Uterus (tissue), 4 donors: ENCODE measurements at places on chromosomes 12 and 14. TPM values are rescaled to one million over a fixed set of nuclear protein-coding genes. Genes with fewer than 3 reads are reported as not detected.

GRCh38 chr12:697481-697880, 34.2 kb upstream of the NINJ2 start:
- no peak for DNase-seq
- no peak overlapping the region for H3K4me3 ChIP-seq
- H3K27ac ChIP-seq: no peak overlapping the region
- H3K27me3 ChIP-seq: no peaks in the 10 kb centered on the region
- no peaks in the 10 kb centered on the region for H3K4me1 ChIP-seq

DNA sequence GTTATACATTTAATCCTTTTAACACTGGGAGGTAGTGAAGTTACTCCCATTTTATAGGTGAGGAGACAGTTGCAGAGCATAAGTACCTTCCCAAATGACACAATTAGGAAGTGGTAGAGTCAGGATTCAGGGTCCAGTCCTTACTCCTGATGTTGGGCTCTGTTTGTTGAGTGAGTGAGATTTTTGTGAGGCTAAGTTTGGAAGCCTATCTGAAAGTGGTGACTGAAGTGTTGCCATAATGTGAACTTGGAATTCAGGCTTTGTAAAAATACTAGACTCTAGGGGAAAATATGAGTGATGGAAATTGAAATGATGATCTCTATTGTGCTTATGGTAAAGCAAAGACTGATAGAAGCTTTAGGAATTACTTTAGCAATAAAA, 2.2 kb downstream of the NUDT4 start:
- peak overlapping the region; percentile 98 for H3K27ac ChIP-seq
- no peak for DNase-seq
- peak overlapping the region; percentile 81 for H3K4me3 ChIP-seq
- H3K27me3 ChIP-seq: no peaks in the 10 kb centered on the region

DNA sequence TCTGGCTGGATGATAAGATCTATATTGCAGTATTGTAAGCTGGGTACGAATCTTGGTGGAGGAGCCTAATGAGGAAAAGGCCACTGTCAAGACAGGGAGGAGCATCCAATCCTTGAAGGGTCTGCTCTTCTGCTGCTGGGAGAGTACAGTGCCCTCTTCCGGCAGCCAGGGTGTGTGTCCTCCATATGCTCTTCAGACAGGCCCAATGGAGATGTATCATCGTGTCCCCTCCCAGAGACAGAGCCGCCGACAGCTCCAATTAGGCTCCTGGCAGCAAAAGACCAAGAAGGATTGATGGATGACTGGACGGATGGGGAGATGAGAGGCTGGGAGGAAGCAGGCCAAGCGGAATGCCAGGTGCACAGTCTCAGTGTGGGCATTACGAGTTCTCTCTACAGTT, 51.6 kb upstream of the PIWIL1 start:
- H3K4me3 ChIP-seq: no peak overlapping the region
- no peaks in the 10 kb centered on the region for H3K27me3 ChIP-seq
- H3K27ac ChIP-seq: no peak overlapping the region
- no peaks in the 10 kb centered on the region for H3K36me3 ChIP-seq

GRCh38 chr12:89710873-89711750, 2.5 kb upstream of the ATP2B1 start:
- no peaks in the 10 kb centered on the region for H3K4me1 ChIP-seq
- H3K27ac ChIP-seq: peak overlapping the region; percentile 95
- H3K27me3 ChIP-seq: no peaks in the 10 kb centered on the region
- no peak overlapping the region for H3K4me3 ChIP-seq
- DNase-seq: no peak
- H3K36me3 ChIP-seq: no peaks in the 10 kb centered on the region

GRCh38 chr12:12445165-12445881, 88.4 kb downstream of the BORCS5 start:
- no peak overlapping the region for H3K27ac ChIP-seq
- H3K4me1 ChIP-seq: peaks cover 3% of the 10 kb centered on the region
- H3K27me3 ChIP-seq: no peaks in the 10 kb centered on the region

DNA sequence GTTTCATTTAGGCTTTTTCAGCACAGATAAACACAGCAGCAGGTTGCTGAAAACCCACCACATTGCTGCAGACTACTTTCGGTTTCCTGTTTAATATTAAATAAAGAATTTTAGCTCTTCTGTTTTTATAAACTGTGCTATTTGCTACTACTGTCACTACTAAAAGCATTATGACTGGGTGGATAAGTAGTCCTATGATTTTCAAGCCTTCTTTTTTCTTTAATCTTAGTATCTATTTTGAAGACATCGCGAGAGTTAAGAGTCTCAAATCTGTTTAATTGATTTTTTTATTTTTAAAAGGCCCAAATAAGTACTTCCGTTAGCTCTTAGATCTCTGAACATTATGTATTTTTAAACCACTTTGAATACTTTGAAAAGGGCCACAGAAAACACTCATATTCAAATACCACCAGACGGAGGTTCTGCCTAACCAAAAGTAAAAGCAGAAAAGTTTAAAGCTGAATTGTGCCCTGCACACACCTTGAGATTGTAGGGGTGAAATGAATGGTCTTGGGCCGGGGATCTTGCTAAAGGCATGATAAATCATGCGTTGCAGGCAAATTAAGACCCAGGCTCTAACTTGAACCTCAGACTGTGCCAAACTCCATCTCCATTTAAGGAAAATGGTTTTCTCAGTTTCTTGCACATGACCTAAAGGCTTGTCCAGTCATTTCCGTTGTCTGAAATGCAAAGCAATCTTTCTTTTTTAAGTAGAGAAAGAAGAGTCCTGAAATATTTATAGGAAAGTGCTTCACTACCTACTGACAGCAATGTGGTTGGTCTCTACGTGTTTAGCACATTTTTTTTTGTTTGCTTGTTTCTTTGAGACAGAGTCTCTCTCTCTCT, 13.6 kb upstream of the FOXN3 start:
- peaks cover 11% of the 10 kb centered on the region for H3K4me1 ChIP-seq
- peak overlapping the region; percentile 17 for H3K4me3 ChIP-seq

DNA sequence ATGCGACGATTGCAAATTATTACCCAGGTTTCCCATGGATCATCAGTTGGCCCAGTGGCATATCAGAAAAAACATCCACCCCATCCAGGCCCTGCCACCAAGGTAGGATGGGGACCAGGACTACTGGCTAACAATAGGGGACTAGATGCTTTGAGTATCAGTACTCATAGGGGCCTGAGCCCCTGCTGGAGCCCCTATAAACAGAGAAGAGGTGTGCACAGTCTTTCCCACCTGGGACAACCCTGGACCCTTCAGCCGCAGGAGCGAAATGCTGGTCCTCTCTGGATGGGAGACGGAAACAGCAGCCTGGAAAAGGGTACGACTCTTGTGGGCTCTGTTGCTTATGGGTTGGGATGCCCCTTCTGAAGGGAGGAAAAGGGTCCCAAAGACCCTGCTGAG, 5.7 kb downstream of the DHH start:
- no peaks in the 10 kb centered on the region for H3K27me3 ChIP-seq
- H3K27ac ChIP-seq: peak overlapping the region; percentile 93
- H3K36me3 ChIP-seq: no peaks in the 10 kb centered on the region
- no peak overlapping the region for H3K4me3 ChIP-seq
- DNase-seq: no peak
- peaks cover 16% of the 10 kb centered on the region for H3K4me1 ChIP-seq

NGB gene
- total RNA-seq: not detected

GNG2 gene
- 62.1 TPM for total RNA-seq

MYF6 gene
- not detected for total RNA-seq

DNA sequence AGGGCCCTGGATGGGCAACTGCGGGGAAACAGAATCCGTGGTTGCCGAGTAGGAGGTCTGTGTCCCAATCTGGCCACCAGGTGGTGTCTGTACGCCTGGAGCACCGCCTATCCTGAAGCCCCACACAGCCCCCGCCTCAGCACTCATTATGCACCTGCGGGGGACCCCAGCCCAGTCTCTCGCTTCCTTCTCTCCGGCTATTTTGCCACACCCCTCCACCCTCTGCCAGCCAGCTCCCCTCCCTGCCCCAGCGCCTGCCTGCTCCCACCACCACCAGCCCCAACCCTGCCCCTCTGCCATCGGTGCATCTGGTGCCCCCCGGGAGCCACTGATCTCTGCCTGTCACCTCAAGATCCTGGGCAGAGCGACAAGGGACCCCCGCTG, 2.2 kb upstream of the NXPH4 start:
- no peak overlapping the region for H3K4me3 ChIP-seq
- peaks cover 22% of the 10 kb centered on the region for H3K4me1 ChIP-seq
- peak; percentile 68 for DNase-seq
- H3K27me3 ChIP-seq: peaks cover 35% of the 10 kb centered on the region
- H3K36me3 ChIP-seq: no peaks in the 10 kb centered on the region

DNA sequence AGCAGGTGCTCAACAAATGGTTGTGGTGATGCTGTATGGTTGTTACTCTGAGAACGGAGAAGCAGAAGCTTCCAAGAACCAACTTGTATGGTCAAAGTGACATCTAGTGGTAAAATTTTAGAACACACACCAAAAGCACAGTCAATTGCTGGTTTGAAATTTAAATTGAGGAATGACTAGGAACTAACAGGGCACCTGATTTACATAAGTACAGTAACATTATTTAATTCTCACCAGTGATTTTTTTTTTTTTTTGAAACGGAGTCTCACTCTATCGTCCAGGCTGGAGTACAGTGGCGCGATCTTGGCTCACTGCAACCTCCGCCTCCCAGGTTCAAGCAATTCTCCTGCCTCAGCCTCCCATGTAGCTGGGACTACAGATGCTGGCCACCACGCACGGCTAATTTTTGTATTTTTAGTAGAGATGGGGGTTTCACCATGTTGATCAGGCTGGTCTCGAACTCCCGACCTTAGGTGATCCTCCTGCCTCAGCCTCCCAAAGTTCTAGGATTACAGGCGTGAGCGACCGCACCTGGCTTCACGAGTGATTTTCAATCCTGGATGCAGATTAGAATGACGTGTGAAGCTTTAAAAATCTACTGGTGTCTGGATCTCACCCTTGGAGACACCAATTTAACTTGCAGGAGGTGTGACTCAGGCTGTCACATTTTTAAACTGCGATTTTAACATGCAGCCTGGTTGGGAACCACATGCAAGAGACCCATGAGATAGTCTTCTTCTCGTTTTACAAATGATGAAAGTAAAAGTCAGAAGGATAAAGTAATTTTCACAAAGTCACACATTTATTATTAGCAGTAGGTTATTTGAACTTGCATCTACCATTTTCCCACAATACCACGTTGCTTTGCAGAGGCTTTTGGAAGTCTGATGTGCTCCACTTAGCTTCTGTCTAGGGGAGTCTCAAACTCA, 14.1 kb upstream of the NUMB start:
- DNase-seq: no peak
- H3K36me3 ChIP-seq: no peaks in the 10 kb centered on the region
- H3K4me1 ChIP-seq: no peaks in the 10 kb centered on the region
- no peak overlapping the region for H3K4me3 ChIP-seq

DNA sequence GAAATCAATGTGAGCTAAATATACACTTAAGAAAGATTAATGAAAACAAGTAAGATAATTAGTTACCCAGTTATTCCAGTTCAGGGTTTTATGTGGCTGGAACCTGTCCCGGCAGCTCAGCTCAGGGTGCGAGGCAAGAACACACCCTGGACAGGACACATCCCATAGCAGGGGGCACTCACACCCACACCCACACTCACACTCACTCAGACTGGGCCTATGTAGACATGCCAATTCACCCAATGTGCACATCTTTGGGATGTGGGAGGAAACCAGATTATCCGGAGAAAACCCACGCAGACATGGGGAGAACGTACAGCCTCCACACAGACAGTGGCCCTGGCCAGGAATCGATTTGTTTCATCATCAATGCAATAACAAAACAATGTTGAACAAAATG, 66.0 kb upstream of the TMCC3 start:
- H3K4me3 ChIP-seq: no peak overlapping the region
- H3K27ac ChIP-seq: no peak overlapping the region
- no peaks in the 10 kb centered on the region for H3K4me1 ChIP-seq
- DNase-seq: no peak
- no peaks in the 10 kb centered on the region for H3K27me3 ChIP-seq

GRCh38 chr12:114611145-114612018, 72.6 kb downstream of the TBX3 start:
- H3K4me3 ChIP-seq: no peak overlapping the region
- no peak for DNase-seq
- no peaks in the 10 kb centered on the region for H3K27me3 ChIP-seq
- no peaks in the 10 kb centered on the region for H3K4me1 ChIP-seq
- H3K27ac ChIP-seq: no peak overlapping the region
- no peaks in the 10 kb centered on the region for H3K36me3 ChIP-seq

DNA sequence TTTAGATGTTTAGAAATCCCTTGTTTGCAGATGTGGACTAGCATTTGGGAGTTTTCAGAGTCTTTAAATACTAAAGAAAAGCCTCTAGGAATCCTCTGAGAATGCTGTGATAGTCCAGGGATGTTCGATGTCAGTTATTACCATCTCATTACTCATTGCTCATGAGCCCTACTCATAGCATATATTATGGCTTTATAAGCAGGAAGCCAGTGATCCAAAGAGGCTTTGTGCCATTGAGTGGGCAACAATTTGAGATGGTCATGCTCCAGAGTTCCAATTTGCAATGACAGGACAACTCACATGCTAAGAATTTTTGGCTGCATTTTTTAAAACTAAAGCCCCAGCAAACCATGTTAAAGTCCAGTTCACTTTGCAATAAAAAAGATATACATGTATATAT, 163.0 kb downstream of the OTOGL start:
- H3K27ac ChIP-seq: no peak overlapping the region
- H3K4me1 ChIP-seq: no peaks in the 10 kb centered on the region
- H3K27me3 ChIP-seq: no peaks in the 10 kb centered on the region
- DNase-seq: no peak

GRCh38 chr14:96874127-96874526, 76.9 kb downstream of the VRK1 start:
- no peak overlapping the region for H3K4me3 ChIP-seq
- H3K4me1 ChIP-seq: no peaks in the 10 kb centered on the region
- H3K27me3 ChIP-seq: no peaks in the 10 kb centered on the region
- no peaks in the 10 kb centered on the region for H3K36me3 ChIP-seq
- DNase-seq: no peak
- H3K27ac ChIP-seq: no peak overlapping the region

NEUROD4 gene
- total RNA-seq: not detected

- H3K4me1 ChIP-seq: no peaks in the 10 kb centered on the region
- H3K36me3 ChIP-seq: no peaks in the 10 kb centered on the region
- no peaks in the 10 kb centered on the region for H3K27me3 ChIP-seq
- H3K27ac ChIP-seq: no peak overlapping the region
- DNase-seq: no peak
Observed at GRCh38 chr12:85920324-85920947, 46.3 kb downstream of the NTS start.

DIP2B gene
- total RNA-seq: 5.6 TPM

GRCh38 chr12:39032448-39032847, 127.1 kb upstream of the CPNE8 start:
- H3K36me3 ChIP-seq: no peaks in the 10 kb centered on the region
- no peaks in the 10 kb centered on the region for H3K27me3 ChIP-seq
- H3K27ac ChIP-seq: no peak overlapping the region
- H3K4me3 ChIP-seq: no peak overlapping the region

YARS2 gene
- total RNA-seq: 15.3 TPM

- no peak for DNase-seq
- no peaks in the 10 kb centered on the region for H3K27me3 ChIP-seq
- no peaks in the 10 kb centered on the region for H3K36me3 ChIP-seq
- H3K4me3 ChIP-seq: no peak overlapping the region
- no peaks in the 10 kb centered on the region for H3K4me1 ChIP-seq
Observed at GRCh38 chr14:93606091-93606490, 175.4 kb downstream of the UNC79 start.

- no peaks in the 10 kb centered on the region for H3K36me3 ChIP-seq
- no peaks in the 10 kb centered on the region for H3K4me1 ChIP-seq
- no peaks in the 10 kb centered on the region for H3K27me3 ChIP-seq
- H3K4me3 ChIP-seq: no peak overlapping the region
- no peak for DNase-seq
Observed at GRCh38 chr14:35821564-35822411, 4.3 kb upstream of the BRMS1L start.
